ENCODE measurements at places on chromosomes 7 and 10.

DNA sequence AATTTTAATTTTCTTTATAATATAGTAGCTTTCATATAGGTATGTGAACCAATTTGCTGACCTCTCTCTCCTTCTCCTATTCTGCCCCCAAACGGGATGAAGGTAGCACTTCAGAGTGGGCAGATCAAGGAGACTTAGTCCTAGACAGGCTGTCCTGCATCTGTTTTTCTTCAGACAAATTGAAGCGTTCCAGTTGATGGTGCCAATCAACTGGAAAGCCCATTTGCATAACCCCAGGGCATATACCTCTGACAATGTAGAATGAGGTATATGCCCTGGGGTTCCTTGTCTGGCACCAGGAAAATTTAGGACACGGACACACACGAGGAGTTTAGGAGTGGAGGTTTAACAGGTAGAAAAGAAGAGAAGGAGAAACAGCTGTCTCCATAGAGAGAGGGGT is 502.9 kb downstream of the HTR7 start:
- no peak for DNase-seq

DNA sequence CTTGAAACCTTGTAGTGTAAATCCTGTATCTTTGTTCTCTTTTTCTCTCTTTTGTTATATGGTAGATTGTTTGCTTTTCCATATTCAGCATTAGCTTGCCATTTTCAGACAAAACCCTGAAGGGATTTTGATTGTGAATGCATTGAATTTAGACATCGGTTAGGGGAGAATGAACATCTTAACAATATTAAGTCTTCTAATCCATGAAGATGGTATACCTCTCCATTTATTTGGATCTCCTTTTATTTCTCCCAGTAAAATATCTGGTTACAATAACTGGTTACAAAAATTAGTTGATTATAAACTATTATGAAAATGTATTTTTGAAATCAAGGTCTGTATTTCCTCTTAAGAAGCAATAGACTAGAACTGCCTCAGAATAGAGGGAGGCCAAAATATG is 12.4 kb upstream of the SLK start:
- no peak for DNase-seq

DNA sequence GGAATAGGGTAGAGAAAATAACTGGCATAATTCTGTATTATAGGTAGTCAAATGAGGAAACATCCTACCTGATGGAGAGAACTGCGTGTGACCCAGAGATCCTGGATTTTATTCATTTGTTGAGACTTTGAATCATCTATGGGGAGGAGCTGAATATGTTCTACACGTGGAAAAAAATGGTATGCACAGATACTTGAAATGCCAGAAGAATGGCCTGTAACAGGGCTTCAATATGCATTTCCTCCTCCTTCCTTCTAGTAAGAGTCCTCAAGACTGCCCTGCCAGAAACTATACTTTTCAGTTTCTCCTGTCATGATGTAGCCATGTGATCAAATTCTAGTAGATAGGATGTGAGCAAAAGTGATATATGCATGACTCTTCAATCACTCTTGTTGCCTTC is 301.6 kb upstream of the HGF start:
- no peak for DNase-seq

DNA sequence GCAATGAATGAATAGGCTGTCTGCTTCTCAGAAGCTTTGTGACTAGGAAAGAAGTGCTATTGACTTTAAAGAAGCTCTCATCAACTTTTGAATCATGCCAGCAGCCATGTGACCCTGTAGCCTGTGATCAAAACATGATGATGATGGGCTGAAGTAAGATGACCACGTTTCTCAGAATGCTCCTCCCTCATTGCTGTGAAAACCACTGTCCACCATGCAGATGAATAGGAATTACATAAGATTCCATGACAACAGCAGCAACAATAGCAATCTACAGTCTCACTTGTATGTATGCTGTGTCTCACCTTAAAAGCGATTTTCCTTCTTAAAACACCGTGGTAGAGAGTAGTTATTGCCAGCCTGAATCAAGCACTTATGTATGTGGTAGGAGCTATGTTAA is 228.4 kb downstream of the TRIL start:
- no peak for DNase-seq

DNA sequence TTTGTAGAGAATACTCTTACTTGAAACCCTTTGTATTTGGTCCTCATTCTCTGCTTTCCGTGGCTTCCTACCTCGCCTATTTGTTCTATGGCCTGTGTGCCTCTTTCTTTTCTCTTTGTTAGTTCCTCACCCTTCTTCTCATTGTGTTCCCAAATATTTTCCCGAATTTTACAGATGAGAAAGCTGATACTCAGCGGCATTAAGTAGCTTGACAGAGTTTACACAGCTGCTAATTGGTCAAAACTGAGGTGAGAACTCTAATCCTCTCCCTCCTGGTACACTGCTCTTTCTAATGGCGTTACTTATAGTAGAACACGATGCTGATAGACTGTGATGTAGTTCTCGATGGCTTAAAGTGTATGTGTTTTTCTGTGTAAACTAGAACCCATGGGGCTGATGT is 80.7 kb upstream of the HDAC9 start:
- DNase-seq: no peak

DNA sequence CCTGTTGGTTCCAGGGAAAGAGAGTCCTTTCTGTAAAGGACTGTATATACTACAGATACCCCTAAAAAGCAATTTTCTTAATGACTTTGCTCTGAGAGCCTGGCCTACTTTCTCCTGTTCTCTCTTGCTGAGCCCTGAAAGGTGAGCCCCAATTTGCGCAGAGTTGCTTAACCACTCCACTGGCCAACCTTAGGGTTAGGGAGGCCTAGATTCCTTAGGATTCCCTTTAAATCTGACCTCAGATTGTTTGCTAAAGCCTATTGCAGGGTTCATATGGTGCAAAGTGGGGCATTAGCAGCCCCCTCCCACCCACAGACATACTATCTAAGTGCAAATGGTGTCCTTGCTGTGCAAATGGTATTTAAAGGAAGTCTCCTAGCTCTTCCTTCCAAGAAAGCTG is 164.2 kb downstream of the RNLS start:
- no peak for DNase-seq

GRCh38 chr10:31207636-31208035 is 111.4 kb upstream of the ZEB1 start:
- no peak for DNase-seq

DNA sequence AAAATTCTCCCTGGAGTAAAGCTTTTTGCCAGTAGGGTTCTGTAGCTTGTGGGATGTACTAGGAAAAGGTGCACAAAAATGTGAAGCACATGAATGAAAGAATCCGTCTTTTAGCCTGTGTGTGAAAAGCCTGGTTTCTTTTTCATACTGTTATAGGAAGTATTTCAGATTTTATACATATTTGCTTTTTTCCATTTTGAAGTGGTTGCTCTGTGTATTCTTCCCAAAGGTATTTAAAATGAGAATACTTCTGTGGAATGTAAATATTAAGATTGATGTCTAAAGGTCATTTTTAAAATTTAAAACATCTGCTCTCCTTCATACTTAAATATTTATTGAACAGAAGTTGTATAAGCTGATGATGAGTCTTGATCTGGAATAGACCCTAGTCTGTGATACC is 96.8 kb downstream of the CDK14 start:
- no peak for DNase-seq

DNA sequence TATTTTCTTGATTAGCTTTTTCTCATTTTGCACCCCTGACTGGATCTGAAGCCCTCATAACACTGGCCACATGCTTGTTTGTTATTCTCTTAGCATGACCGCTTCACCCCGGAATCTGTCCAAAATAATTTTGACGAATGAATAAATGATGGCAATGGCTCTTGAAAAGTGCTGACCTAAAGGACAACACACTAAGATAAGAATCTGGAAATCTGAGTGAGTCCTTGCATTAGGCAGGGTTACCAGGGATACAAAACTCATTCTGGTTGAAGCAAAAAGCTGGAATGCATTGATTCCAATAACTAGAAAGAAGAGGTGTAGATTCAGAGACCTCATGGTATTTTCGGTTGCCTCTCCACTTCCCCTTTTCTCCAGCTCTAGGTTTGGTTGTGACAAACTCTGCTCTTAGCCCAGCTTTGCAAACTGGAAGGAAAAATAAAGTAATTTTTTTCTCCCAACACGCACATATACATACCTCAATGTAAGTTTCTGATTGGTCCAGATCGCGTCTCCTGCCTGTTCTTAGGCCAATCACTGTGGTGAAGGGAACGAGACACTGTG is 157.4 kb downstream of the SKIDA1 start:
- no peak for DNase-seq
